ENCODE measurements at places on chromosomes 1 and 21.

- no peak for DNase-seq
Observed at GRCh38 chr1:1881727-1882126, 9.2 kb downstream of the GNB1 start.

DNA sequence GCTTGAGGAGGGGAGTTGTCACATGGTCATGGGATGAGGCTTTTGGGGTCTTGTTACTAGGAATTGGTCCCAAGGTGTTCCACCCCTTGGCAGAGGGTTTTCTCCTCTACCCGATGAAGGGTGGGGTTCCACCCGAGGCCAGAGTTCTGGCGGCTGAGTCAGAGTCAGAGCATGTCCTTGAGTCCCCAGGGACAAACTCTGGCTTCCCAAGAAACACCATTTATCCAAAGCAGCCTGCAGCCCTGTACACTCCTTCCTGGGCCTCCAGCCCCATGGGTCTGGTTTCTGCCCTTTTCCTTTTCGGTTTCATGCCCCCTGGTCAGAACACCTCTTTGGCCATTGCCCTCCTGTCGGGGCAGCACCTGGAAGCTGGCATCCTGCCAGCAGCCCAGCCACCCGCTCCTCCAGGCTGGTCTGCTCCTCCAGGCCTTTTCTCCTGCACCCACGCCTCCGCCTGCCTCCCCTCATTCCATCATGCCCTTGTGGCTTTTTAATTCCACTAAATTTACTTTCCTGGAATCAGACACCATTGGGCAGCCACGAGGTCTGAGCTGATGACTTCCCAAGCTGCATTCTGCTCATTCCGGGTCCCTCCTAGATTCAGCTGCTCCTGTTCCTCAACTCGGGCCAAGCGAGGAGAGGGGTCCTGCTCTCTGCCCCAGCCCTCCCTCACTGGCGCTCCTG lies 301.7 kb upstream of the VAMP3 start:
- no peak for DNase-seq

DNA sequence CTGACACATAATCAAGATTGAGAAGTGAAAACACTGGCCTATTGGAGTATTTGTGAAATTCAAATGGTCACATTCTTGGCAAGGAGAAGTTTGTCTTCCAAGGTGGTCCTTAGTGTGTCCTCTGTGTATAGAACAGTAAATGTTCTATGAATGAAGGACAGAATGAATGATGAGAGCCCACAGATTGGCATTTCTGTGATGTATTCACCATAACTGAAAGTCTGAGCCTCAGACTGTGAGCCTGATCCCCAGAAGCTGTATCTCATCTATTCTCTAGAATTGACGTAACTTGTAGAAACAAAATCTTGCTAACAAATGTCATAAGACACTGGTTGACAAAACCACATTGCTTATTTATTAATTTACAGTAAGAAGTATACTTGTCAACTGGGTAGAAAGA lies 111.5 kb upstream of the ETV3 start:
- no peak for DNase-seq

- peak; percentile 93 for DNase-seq
Observed at GRCh38 chr1:232519186-232519585, 110.7 kb downstream of the SIPA1L2 start.

DNA sequence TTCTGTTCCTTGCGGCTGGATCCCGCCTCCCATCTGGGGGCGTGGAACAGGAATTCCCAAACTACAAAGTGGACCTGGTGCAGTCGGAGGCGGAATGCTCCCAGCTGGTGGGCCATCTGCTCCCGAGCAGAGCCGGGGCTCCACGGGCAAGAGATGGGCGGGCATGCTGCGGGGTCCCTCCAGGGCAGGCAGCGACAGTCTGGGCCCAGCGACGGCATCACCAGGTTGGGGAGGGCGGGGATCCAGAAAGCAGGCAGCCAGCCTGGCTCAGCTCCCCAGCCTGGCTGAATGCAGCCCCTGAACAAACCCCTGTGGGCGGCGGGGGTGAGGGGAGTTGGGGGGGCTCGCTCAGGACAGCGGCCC lies 3.6 kb downstream of the MEGF6 start:
- no peak for DNase-seq

GRCh38 chr1:100358210-100358609 lies 5.9 kb downstream of the CDC14A start:
- no peak for DNase-seq

DNA sequence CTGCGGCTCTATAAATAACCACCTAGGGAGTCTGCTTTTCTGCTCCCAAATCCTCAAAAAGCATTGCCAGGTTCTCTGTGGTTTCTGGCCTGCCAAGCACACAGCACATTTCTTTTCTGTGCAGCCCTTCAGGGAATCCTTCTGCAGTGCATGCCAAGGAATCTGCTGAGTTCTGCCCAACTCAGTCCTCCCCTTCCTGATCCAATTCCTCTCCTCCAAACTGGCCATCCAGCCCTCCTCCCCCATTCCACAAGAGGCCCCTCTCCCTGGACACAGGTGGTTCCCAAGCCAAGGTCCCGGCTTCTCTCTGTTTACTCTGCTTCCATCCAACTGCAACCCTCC lies 61.8 kb downstream of the HIVEP3 start:
- DNase-seq: no peak

DNA sequence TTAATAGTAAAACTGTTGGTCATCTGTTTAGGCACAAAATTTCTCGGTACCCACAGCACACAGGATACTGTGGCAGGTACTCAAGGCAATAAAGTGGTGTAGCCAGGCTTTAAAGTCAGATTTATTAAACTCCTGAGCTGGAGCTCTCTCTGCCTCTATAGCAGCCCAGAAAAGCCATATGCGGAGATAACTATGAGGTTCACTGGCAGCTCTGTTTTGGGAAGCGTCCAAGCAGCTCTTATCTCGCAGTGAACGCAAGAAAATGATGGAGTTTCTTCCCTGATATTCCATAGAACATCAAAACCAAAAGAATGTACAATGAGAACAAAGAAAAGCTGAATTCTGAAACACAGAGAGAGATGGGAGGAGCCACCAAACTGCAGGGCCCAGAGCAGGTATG lies 248.3 kb downstream of the C1orf94 start:
- DNase-seq: no peak

- DNase-seq: no peak
Observed at GRCh38 chr21:38346286-38346685, 89.5 kb downstream of the KCNJ15 start.

GRCh38 chr1:55244476-55245099 lies 29.4 kb upstream of the USP24 start:
- DNase-seq: no peak

GRCh38 chr1:56824271-56824670 lies 5.1 kb upstream of the FYB2 start:
- DNase-seq: no peak

- DNase-seq: no peak
Observed at GRCh38 chr1:78171736-78172590, 126.2 kb downstream of the GIPC2 start.

- no peak for DNase-seq
Observed at GRCh38 chr1:206663362-206663761, 21.3 kb upstream of the MAPKAPK2 start.

- DNase-seq: no peak
Observed at GRCh38 chr1:210505601-210506496, 177.1 kb downstream of the HHAT start.

DNA sequence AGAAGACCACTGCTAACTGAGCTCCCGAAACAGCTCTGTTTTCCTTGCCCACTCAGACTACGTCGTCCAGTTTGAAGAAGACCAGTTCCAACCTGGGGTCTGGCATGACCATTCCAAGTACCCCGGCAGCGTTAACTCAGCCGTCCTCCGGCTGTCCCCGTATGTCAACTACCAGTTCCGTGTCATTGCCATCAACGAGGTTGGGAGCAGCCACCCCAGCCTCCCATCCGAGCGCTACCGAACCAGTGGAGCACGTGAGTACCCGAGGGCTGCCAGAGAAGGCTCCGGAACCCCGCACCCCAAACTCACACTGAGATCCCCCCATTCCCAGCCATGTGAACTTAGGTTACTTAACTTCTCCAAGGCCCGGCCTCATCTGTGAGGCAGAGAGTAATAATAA lies 63.7 kb upstream of the CNTN2 start:
- DNase-seq: no peak

DNA sequence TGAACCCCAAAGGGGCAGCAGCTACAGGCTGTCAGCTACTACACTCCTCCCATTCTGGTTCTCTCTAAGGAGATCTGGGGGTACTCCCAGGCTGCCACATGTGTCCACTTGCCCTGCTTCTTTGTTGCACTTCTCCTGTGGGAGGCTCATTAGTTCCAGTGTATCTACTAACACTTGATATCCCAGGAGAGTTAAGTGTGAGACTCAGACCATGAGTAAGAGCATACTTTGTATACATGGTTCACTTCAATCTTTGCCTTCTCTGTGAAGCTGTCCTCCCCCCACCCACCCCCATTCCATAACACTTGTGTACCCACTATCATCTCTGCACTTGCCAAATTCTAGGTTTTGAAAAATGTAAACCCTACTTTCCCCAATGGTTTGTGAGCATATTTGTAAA lies 34.9 kb upstream of the GADD45A start:
- no peak for DNase-seq

DNA sequence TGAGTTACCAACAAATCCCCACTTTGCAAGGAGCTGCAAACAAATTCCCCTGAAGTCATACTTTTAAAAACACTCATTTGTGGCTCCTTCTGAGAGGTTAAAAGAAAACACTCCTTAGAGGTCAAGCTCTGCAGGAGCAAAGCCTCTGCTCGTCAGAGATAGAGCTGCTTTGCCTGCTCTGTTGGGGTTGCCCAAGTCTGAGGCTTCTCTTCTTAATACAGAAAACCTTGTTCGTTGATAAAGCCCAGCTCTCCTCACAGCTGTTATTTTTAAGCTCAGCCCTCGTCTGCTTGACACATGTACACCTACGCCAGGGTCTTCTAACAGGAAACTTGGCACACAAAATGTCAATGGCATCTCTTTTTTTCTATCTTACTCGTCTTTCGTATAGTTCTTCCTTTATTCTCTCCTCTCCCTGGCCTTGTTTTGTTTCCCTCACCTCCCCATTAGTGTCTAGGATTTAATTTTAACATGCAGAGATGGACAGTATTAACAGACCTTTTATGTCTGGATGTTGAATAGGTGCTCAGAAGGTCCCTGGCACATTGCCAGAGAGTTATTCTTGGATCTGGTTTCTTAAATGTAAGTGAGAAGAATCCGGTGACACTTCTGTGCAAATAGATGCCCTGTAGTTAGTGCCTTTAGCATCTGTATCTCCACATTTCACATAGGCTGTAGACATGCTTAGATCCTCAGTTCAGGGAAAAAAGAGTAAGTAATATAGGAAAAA lies 86.0 kb downstream of the LRRC53 start:
- DNase-seq: no peak

GRCh38 chr1:237007147-237007881 lies 3.1 kb upstream of the MT1HL1 start:
- no peak for DNase-seq

GRCh38 chr1:18309552-18310155 lies 171.1 kb upstream of the KLHDC7A start:
- DNase-seq: no peak

DNA sequence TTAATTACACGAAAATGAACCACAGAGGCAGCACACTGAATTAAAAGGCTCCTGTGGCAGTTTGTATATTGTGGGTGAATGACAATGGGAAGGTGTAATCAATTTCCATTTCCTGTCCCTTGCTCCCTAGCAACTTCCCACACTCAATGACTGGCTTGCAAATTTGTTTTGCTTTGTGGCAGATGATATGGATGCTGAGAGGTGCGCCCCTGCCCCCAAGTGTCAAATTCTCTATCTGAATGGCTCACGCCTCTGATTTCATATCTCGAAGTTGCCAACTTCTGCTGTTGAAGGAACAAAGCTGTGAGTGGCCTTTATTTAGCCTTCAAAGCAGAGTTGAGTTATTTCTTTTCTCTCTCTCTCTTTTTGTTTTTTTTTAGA lies 86.0 kb downstream of the FOXD2 start:
- DNase-seq: peak; percentile 20

- no peak for DNase-seq
Observed at GRCh38 chr21:21396424-21396823, 398.2 kb downstream of the NCAM2 start.

GRCh38 chr1:32773764-32774463 lies 43.2 kb downstream of the YARS1 start:
- DNase-seq: no peak

GRCh38 chr1:151327903-151328674 lies 873 bp upstream of the PI4KB start:
- DNase-seq: no peak

DNA sequence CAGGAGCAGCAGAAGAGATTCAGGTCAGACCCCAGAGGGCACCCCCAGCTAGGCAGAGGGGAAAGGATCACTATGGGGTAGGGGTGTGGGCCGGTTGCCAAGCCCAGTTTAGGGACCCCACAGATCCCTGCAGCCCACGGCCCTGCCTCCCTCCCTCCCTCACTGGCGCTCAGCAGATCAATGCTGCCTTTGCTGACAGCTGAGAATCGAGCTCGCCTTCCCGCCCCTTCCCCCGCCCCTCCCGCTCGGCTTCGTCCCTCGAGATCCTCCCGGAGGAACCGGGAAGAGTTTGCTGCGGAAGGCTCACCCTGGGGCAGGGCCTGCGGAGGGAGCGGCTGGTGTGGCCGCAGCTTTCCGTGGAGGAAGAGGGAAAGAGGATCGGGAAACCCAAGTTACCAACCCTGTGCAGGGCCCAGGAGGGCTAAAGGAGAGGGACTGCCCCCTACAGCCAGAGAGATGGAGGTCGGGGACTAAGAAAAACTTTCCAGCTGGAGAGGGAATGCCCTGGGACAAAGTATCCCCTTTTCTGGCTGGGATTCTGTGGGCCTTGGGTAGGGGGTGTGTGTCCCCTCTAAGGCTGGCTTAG lies 1.1 kb upstream of the KCNQ4 start:
- peak; percentile 10 for DNase-seq

- no peak for DNase-seq
Observed at GRCh38 chr1:37726751-37727585, 34.7 kb downstream of the CDCA8 start.

DNA sequence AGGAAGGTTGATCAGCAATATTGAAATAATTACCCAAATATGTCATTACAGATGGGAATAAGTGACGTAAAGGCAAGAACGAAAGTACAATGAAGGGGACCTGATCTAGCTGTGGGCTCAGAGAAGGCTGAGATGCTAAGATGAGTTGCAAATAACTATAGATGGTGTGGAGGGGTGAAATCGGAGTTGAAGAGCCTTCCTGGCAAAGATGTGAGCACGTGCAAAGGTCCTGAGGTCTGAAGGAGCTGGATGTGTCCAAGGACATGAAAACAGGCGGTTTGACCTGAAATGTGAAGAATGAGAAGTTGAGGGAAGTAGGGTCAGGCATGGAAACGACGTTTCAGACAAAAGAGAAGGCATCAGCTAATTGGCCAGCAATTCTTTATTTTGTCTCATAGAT lies 61.6 kb upstream of the SLC45A1 start:
- DNase-seq: no peak

Measured in NCI-H1092 (cell line).